GM04503 (cell line): ENCODE measurements at places on chromosomes 4 and X.

GRCh38 chr4:1051472-1051871 lies 40.0 kb downstream of the FGFRL1 start:
- DNase-seq: no peak

DNA sequence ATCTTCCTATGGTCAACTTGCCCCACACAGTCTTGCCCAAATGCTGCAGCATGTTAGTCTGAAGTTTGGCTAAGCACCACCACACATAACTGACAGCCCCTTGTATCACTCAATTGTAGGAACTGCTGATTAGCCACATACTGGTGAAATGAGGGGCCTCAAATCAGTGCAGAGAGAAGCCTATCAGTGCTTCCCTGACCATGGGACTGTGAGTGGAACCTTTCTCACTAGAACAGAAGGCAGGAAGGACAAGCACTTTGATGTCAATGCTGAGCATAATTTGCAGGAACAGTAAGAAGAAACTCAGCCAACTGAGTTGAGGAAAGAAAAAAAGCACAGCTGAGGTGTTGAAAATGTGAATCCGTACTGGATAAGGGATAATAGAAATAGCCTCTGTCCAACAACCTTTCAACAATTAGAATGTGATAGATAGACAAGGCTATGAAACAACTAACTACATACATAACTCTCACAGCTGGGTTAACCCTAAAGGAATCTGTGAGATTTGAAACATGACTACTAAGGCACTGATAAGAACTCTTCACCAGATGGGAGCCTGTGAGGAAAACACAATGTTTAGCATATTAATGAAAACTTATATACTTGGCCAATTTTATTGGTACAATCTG lies 136.6 kb upstream of the SH3RF1 start:
- DNase-seq: no peak

DNA sequence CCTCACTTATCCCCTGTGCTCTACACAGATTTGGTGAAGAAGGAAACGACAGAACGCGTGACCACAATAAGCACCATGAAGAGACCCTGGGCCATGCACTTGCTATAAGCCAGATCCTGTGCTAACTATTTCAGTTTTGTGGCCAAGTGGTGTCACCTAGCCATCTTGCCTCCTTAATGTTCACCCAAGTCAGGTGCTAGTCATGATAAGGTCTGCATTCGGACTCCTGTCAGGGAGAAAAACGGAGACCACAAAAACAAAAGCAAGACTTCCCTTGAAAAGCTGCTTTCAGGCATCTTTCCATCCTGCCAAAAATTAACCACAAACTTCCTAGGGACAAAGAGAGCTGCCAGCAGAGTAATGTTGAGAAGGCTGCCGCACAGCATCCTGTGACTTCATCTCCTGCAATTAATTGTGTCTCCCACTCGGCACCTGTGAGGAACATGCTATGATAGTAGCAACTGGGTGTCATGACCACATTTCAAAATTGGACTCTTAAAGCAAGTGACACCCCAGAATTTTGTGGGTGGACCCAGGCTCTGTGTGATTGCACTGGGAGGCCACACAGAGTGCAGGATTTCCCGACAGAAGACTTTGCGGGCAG lies 8.8 kb upstream of the IDS start:
- peak; percentile 53 for DNase-seq

- no peak for DNase-seq
These were observed 19.7 kb upstream of the LRBA start for GRCh38 chr4:151034829-151035228.

DNA sequence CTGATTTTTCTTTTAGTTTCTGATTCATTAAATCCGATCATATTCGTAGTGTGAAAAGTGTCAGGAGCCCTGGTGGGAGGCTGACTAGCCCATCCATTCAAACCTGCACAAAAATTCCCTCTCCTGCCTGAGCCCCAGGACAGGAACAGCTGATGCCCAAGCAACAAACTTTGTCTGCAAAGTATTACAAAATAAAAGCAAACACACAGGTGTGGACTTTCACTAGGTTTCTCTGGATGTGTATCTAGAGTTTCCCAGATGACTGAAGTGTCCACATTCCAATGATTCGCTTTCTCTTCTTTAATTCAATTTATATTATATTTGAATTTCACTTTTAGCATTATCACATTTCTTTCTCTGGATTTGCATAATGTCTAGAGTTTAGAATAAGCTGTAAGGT lies 18.2 kb upstream of the FAM9B start:
- DNase-seq: no peak

- no peak for DNase-seq
These were observed 139.2 kb upstream of the AADAT start for GRCh38 chr4:170229006-170229405.

DNA sequence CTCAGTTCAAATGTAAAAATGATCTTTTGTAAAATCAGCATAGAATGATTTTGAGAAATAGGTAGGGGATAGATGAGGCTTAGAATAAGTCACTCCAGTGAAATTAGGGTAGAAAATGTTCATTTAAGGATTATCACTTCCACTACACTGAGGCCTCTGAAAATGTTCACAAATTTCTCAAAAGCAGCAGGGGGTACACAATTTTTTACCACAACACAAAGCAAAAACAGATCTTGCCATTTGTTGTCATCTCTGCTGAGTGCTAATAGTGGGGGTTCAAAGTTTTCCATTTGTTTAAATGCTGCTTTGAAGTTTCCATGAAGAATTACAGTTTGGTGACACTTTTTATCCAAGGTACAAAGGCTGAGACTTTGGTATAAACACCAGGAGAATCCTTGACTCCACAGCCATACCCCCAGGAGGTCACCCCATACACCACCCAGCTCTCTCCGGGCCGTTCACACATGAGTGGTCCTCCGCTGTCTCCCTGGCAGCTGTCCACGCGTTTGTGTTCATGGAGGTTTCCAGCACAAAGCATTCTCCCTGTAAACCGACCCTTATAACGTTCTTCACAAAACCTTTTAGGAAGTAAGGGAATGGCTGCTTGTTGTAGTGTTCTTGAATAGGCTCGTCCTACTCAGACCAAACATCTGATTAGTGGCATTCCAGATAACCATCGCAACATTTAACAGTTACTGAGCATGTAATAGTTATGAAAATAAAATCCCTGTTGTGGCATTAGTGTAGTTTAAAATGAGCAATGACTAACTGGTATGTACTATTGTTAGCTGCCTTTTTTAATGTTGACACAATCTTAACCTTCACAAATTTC lies 71.0 kb downstream of the PRSS12 start:
- no peak for DNase-seq

DNA sequence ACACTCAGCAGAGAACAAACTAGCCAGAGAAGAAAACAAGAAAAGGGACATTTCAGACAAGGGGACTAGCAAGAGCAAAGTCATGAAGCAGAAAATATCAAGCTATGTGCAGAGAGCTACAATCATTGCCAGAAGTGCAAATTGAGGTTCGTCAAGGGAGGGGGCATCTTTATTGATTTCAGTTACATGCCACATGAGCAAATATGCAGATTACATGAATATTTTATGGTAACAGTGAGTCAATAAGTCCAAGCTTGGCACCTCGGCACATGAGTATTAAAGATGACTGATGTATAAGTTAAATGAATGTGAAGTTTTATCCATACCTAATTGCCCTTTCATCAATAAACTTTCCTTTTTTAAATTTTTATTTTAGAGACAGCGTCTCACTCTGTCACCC lies 238.1 kb upstream of the DIAPH2 start:
- DNase-seq: no peak

- no peak for DNase-seq
These were observed 7.8 kb upstream of the FAM149A start for GRCh38 chr4:186096681-186097165.

GRCh38 chr4:174332741-174333493 lies 49.2 kb downstream of the CEP44 start:
- no peak for DNase-seq

GRCh38 chrX:52349681-52350080 lies 19.1 kb upstream of the XAGE2 start:
- DNase-seq: no peak

DNA sequence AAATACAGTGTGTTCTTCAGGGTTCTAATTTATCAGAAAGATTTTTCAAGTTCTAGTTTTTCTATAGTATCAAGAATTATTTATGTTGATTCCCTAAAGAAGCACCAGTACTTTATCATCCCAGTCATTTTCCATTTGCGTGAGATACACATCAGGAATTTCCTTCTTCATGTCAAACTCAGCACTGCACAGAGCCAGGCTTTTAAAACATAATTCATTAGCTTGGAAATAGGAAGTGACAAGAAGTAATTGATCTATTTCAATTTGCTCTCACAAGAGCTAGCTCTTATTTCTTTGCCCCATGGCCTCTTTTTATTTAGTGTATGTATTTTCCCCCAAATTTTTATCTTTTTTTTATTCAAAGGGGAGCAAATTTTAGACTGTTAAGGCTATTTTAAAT lies 13.0 kb upstream of the SLC10A4 start:
- no peak for DNase-seq

GRCh38 chr4:123867910-123868587 lies 471.5 kb downstream of the SPRY1 start:
- DNase-seq: no peak

DNA sequence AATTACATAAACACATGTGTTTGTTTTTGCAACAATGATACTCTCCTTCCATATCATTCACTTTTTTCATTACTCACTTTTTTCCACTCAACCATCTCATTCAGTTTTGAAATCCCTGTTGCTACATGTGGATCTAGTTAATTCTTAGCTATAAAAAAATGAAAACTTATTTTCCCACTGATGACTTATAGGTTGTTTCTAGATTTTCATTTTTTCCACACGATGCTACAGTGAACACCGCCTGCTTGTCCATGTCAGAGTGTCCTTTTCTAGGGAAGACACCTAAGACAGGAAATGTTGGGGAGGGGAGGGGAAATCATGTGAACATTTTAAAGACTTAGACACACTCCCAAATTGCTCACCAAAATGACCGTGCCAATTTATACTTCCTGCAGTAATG lies 70.2 kb downstream of the SUPT20HL2 start:
- peak; percentile 42 for DNase-seq

GRCh38 chr4:85151786-85152185 lies 185.3 kb upstream of the WDFY3 start:
- no peak for DNase-seq

- DNase-seq: no peak
These were observed 43.5 kb upstream of the GPR174 start for GRCh38 chrX:79100791-79101484.

DNA sequence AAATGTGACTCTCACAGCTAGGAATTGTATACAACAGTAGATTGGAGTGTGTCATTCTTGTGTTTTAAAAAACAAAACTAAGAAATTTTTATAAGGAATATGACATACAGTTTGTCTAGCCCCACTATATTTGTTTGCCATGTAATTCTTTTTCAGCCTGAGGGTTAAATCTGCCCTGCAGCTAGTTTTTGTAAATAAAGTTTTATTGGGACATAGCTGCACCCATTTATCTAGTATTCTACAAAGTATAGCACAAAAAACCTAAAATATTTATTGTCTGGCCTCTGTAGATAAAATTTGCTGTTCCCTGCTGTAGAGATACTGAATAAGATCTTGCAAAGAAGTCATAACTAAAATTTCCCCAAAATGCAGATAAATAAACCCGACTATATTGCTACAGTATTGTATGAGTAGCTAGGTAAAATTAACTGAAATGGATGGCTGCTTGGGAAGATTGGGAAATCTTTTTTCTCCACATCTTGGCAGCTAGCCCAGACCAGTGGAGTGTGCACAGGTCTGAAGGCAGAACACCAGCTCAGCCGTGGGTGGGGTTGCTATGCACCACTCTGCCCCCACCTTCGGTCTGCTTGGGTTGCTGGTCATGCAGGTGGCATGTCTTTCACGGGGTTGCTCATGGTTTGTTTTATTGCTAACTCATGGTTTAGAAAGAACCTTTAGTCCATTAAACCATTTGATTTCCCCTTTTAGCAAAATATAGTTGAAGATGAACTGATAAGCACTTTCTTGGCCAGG lies 127.9 kb downstream of the KLHL8 start:
- no peak for DNase-seq

- no peak for DNase-seq
These were observed 357.5 kb downstream of the RAPGEF2 start for GRCh38 chr4:159460371-159460770.

DNA sequence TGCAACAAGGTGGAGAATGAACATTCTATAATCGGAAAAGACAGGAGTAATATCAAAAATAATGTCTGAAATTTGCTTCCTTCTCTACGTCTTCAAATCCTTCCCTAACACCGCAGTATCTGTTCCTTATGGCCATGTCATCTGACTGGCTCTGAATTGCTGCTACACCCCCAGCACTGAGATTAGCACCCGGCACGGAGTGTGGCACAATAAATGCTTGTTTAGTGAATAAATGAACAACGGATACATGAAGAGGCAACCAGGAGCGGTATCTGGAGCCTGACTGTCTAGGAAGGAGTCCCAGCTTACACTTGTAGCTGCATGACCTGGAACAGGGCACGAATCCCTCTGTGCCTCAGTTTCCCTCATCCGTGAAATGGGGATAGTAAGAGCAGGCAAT lies 164.3 kb downstream of the AFAP1 start:
- no peak for DNase-seq

DNA sequence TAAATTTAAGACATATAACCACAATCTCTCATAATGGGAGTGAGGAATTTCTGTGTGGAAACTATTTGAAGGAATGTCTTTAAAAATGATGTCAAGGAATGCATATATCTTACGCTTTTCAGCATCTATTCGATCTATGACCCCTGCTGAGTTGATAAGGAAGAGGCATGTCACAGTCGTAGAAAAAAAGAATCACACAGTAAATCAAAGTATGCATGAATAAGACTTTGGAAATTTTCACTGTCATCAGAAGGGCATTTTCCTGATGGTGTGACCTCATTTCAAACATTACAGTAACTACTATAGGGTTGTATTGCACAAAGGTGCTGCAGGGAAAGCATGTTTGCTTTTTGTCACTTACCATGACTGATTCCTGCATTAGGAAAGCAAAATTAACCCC lies 41.5 kb downstream of the REELD1 start:
- peak; percentile 38 for DNase-seq

- no peak for DNase-seq
These were observed 79.8 kb upstream of the SMARCAD1 start for GRCh38 chr4:94127707-94128328.

GRCh38 chrX:41589634-41590270 lies 99.0 kb upstream of the GPR34 start:
- DNase-seq: peak; percentile 30

GRCh38 chr4:184500748-184501589 lies 26.6 kb upstream of the IRF2 start:
- DNase-seq: no peak

- DNase-seq: no peak
These were observed 330.2 kb downstream of the NLGN4X start for GRCh38 chrX:5898463-5898862.

DNA sequence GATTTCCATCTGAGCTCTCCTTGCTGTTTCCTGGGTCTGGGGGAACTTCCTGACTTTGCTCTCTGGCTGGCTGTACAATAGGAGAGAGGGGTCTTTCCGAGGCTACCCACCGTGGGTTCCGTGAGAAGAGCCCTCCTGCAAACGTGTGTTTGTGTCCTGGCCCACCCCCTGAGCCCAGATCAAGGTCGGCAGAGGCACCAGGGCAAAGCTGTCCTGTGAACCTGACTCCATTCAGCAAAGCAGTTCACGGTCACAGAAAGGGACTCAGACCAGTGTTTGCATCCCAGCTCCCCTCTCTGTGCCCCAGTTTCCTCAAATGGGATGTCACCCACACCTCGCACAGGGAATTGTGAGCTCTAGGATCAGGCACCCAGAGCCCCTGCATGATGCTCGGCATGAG lies 97.3 kb upstream of the PSAPL1 start:
- no peak for DNase-seq
